ENCODE measurements at places on chromosomes 6 and 20.

DNA sequence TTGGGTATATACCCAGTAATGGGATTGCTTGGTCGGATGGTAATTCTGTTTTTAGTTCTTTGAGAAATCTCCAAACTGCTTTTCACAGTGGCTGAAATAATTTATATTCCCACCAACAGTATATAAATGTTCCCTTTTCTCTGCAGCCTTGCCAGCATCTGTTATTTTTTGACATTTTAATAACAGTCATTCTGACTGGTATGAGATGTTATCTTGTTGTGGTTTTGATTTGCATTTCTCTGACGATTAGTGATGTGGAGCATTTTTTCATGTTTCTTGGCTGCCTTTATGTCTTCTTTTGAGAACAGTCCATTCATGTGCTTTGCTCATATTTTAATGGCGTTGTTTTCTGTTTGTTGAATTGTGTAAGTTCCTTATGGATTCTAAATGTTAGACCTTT, 641.6 kb downstream of the HACE1 start:
- no peak for DNase-seq

- no peak for DNase-seq
These were observed 12.7 kb downstream of the SNAP25 start for GRCh38 chr20:10231290-10231689.

DNA sequence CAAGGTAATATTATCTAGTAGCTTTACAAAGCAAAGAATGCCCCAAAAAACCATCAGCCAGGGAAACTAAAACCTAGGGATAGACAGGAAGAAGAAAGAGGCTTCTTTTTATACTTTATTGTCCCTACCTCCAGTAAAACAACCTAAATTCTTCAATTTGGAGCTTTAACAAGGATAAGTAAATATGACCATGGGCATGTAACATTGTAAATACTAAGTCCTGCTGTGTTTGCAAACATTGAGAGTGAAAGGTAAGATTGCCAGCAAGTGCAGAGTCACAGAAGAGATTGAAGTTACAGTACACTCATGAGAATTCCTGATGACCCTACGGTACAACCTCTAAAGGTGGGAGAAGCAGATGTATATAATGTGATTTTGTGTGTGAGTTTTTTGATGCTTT, 117.2 kb downstream of the FOXO3 start:
- DNase-seq: no peak

DNA sequence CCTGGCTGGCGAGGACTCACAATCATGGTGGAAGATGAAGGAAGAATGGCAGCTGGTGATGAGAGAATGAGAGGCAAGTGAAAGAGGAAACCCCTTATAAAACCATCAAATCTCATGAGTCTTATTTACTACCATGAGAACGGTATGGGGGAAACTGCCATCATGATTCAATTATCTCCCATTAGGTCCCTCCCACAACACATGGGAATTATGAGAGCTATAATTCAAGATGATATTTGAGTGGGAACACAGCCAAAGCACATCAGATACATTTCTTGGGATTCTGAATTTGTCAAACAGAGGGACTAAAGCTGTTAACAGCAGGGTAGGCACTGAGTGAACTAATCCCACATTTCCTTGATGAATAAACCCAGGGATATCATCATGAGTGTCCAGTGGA, 116.2 kb upstream of the PLCB4 start:
- DNase-seq: no peak

- no peak for DNase-seq
These were observed 118.9 kb downstream of the PACRG start for GRCh38 chr6:162846723-162847122.

GRCh38 chr6:72676995-72677394, 55.1 kb downstream of the KCNQ5 start:
- DNase-seq: no peak

Data from stimulated activated CD4-positive, alpha-beta T cell treated with anti-CD3 and anti-CD28 coated beads, Interleukin-12 subunit alpha, Interleukin-12 subunit beta, amount 100 ng/mL, for 24 hours (primary cell).